ENCODE measurements at places on chromosomes 6 and 20. TPM values are rescaled to one million over a fixed set of nuclear protein-coding genes. Genes with fewer than 3 reads are reported as not detected.

Gene OPN5
- total RNA-seq: 0.26 TPM

Gene TP53INP2
- total RNA-seq: 158 TPM

Gene GSTA3
- not detected for total RNA-seq

Gene CCDC170
- 3.5 TPM for total RNA-seq

Gene DUSP15
- total RNA-seq: 10.9 TPM
